ENCODE measurements at places on chromosomes 1 and 21. TPM values are rescaled to one million over a fixed set of nuclear protein-coding genes. Genes with fewer than 3 reads are reported as not detected.
A peak's percentile ranks its signal among the peaks of the same experiment; 100 is the strongest.

GRCh38 chr1:102219463-102219862 lies 222.7 kb upstream of the OLFM3 start:
- no peak overlapping the region for H3K27ac ChIP-seq
- H3K4me3 ChIP-seq = no peak overlapping the region
- H3K4me1 ChIP-seq = no peaks in the 10 kb centered on the region
- no peaks in the 10 kb centered on the region for H3K36me3 ChIP-seq
- no peaks in the 10 kb centered on the region for H3K27me3 ChIP-seq

DNA sequence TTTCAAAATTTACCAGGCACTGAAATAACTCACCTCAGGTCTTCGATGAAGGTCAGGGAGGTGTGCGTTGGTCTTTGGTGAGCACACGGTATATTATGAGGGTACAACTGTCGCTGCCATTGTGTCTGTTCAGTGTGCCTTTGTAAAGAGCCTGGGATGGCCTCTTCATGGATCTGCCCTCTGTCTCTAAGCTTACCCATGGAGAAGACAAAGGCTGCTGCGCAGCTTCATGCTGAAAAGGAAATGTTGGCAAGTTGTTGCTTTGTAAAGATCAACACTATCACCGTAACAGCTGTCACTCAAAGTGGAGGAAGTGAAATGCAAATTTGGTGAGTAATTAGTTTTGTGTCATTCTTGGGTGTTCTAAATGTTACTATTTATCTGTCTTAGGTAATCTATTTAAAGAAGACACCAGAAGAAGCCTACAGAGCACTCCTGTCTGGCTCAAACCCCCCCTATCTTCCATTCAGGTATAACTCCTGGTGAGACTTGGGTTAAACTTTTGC lies 71.6 kb downstream of the CDC14A start:
- no peaks in the 10 kb centered on the region for H3K4me1 ChIP-seq
- no peak overlapping the region for H3K4me3 ChIP-seq
- DNase-seq = no peak
- H3K27ac ChIP-seq = no peak overlapping the region
- no peaks in the 10 kb centered on the region for H3K36me3 ChIP-seq
- H3K27me3 ChIP-seq = no peaks in the 10 kb centered on the region

GRCh38 chr1:101365878-101366277 lies 129.1 kb downstream of the S1PR1 start:
- H3K36me3 ChIP-seq = no peaks in the 10 kb centered on the region
- no peak for DNase-seq
- no peaks in the 10 kb centered on the region for H3K27me3 ChIP-seq
- H3K27ac ChIP-seq = no peak overlapping the region

- DNase-seq = no peak
- no peaks in the 10 kb centered on the region for H3K36me3 ChIP-seq
- no peaks in the 10 kb centered on the region for H3K27me3 ChIP-seq
- H3K27ac ChIP-seq = no peak overlapping the region
These were observed 121.5 kb downstream of the LMO4 start for GRCh38 chr1:87450136-87450535.

DNA sequence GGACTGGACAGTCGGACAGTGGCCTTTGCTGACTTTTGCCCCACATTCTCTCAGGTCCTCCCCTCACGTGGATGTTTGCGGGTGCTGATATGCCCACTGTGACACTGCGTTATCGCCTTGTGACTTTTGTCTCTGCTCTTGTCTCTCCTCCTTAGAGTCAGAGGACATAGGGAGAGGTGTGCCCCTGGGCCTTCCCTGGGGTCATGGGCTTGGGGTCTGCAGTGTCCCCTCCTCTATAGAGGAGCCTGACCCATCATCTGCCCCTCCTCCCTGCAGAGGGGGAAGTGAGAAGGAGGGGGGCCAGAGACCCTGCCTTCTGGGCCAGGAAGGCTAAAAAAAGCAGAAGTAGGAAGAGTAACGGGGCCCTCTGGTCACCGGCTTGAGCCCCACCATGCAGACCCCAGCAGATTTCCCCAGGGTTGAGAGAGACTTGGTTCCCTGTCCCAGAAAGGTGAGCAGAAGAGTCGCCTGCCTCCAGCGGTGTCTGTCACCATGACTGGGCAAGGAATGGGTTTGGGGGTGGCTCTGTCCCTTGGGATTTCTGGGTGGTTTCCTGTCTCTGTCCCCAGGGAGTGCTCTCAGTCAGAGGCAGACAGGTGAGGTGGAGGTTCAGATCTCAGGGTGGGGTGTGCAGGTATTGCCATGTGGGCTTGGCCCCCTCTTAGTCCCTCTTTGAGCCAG lies 13.3 kb downstream of the RPS6KA1 start:
- no peak overlapping the region for H3K27ac ChIP-seq
- H3K27me3 ChIP-seq = no peaks in the 10 kb centered on the region
- no peak for DNase-seq
- no peaks in the 10 kb centered on the region for H3K4me1 ChIP-seq

DNA sequence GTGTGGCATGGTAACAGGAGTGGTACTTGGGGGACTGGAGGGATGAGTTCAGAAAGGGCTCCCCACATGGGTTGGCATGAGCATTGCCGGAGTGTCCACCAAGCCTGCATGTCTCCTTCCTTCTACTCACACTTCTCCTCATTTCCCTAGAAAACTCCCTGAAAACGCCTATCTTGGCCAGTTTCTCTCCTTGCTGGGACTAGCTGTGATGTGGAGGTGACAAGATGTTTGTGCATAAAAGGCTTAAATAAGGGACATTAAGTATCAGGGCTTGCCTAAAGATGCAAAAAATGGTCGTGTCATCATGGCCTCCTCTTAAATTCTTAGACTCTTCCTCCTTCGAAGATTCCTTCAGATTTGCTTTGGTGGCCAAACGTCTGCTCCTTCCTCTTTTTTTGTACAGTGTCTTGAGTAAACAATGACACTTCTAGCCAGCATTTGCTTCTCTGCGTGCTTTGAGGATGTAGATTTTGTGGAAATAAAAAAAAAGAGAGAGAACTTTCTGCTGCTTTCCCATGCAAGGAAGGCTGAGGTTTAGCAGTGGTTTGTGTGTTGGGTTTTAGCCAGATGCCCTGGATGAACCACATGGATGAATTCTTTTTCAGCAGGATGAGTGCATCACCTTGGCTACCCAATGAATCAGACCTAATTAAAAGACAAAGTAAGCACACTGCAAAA lies 239.1 kb upstream of the IRF2BP2 start:
- H3K27ac ChIP-seq = no peak overlapping the region
- no peaks in the 10 kb centered on the region for H3K4me1 ChIP-seq
- no peaks in the 10 kb centered on the region for H3K27me3 ChIP-seq

DNA sequence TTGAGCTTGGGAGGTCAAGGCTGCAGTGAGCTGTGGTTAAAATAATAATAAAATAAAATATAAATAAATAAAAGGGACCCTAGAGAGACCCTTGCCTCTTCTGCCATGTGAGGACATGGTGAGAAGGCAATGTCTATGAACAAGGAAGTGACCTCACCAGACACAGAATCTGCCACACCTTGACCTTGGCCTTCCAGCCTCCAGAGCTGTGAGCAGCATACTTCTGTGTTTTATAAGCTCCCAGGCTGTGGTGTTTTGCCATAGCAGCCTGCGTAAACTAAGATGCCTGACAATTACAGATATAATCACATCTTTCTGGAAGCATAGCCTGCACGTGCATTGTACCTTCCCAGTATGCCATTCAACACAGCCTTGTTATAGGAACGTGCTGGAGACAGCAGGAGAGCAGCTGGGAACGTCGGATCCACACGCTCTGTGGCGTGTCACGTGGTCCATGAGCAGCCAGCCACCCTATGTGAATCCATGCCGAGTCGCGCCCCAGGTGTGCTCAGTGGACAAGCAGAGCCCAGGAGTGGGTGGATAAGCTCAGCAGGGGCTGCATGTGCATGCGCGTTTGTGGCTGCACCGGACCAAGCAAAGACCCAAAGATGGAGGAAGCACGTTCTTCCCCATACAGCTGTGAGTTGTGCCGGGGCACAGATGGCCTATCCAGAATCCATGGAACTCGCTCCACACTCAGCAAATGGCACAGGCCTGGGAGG lies 17.8 kb downstream of the WNT9A start:
- H3K36me3 ChIP-seq = no peaks in the 10 kb centered on the region
- no peak for DNase-seq
- H3K27me3 ChIP-seq = no peaks in the 10 kb centered on the region

GRCh38 chr1:68811806-68812205 lies 314.9 kb upstream of the DEPDC1 start:
- H3K36me3 ChIP-seq = no peaks in the 10 kb centered on the region
- no peak for DNase-seq
- peaks cover 8% of the 10 kb centered on the region for H3K27me3 ChIP-seq
- H3K27ac ChIP-seq = no peak overlapping the region
- no peaks in the 10 kb centered on the region for H3K4me1 ChIP-seq
- no peak overlapping the region for H3K4me3 ChIP-seq

DNA sequence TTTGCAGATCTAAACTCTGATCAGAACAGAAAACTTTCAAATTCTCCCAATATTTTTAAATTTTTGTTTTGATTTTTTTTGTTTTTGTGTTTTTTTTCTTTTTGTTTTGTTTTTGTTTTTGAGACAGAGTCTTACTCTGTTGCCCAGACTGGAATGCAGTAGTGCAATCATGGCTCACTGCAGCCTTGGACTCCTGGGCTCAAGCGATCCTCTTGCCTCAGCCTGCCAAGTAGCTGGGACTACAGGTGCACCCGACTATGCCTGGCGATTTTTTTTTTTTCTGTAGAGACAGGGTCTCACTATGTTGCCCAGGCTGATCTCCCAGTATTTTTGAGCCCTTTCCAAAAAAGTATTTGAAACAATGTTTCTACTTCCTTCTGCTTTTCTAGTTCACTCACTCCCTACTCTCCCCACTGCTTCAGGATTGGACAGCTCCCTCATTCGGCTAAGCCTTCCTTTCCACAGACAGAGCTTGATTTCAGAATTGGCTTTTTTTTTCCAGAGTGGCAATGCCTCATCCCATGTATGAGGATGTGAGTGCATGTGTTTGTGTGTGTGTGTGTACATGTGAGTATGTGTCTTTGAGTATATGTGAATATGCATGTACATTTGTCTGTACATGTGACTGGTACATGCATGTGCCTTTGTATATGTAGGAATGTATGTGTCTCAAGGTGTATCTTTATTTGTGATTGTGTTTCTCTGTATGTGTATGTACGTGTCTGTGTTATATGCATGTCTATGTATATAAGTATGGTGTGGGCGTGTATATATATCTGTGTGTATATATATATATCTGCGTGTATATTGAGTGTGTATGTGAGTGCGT lies 11.9 kb downstream of the LHX4 start:
- no peaks in the 10 kb centered on the region for H3K36me3 ChIP-seq
- peaks cover 58% of the 10 kb centered on the region for H3K27me3 ChIP-seq
- H3K4me3 ChIP-seq = no peak overlapping the region
- no peak overlapping the region for H3K27ac ChIP-seq
- peak; percentile 23 for DNase-seq

DNA sequence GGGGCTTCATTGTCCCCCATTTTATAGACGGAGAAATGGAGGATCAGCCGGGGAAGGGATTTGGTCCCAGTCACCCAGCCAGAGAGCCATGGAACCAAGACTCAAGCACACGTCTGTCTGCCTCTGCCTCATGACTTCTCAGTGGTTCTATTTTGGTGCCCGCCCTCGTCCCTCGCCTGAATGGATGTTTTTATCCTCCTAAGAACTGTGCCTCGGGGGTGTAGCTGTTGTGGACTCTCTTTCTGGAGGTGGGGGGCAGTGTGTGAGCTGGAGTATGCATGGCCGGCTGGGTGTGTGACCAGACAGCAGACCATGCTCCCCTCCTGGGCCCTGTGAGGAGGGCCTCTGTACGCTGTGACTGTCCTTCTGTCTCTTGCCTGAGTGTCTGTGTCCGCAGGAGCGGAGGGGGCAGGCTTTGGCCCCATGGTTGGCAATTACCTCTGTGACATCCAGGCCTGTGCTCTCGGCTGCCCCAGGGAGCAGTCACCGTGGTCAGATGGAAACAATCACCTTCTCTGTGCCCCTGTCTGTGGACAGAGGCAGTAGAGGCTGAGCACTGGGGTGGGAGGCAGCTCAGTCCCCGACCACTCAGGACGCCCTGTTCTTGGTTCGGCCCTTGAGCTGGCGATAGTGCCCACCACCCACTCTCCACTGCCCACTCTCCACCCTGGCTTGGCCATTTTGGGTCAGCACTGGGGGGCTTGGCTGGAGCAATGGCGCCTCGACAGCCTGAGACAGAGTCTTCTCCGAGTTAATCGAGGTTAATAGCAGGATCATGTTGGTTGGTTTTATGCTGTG lies 20.4 kb downstream of the WNT4 start:
- no peaks in the 10 kb centered on the region for H3K27me3 ChIP-seq
- no peak overlapping the region for H3K4me3 ChIP-seq
- H3K4me1 ChIP-seq = no peaks in the 10 kb centered on the region
- no peak overlapping the region for H3K27ac ChIP-seq

GRCh38 chr1:32352831-32353383 lies 9.4 kb downstream of the FAM229A start:
- H3K27me3 ChIP-seq = no peaks in the 10 kb centered on the region
- no peak for DNase-seq
- H3K27ac ChIP-seq = no peak overlapping the region

SLC16A1 gene
- 101 TPM for total RNA-seq

DNA sequence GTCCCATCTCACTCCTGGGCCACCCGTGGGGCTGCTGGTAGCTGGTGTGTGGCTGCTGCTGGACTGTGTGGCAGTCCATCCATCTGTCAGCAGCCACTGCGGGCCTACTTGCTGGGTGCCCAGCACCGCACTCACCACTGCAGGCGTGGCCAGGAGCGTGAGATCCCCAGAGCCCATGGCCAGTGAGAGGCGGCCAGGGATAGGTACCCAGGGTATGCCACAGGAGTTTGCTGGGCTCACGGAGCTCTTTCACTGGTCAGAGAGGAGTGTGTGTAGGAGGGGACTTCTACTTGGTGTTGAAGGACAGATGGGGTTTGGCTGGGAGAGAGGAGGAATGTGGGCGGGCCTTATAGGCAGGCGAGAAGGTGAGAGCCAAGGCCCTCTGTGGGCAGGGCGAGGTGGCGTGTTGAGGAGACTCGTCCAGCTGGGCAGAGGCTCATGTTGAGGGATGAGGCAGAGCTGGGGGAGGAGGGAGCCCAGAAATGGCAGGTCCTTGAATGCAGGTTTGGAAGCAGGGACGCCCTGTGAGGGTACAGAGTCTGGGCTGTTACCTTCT lies 15.0 kb downstream of the QSOX1 start:
- no peaks in the 10 kb centered on the region for H3K27me3 ChIP-seq
- no peak overlapping the region for H3K4me3 ChIP-seq
- H3K27ac ChIP-seq = no peak overlapping the region
- H3K4me1 ChIP-seq = peaks cover 21% of the 10 kb centered on the region
- no peak for DNase-seq

DNA sequence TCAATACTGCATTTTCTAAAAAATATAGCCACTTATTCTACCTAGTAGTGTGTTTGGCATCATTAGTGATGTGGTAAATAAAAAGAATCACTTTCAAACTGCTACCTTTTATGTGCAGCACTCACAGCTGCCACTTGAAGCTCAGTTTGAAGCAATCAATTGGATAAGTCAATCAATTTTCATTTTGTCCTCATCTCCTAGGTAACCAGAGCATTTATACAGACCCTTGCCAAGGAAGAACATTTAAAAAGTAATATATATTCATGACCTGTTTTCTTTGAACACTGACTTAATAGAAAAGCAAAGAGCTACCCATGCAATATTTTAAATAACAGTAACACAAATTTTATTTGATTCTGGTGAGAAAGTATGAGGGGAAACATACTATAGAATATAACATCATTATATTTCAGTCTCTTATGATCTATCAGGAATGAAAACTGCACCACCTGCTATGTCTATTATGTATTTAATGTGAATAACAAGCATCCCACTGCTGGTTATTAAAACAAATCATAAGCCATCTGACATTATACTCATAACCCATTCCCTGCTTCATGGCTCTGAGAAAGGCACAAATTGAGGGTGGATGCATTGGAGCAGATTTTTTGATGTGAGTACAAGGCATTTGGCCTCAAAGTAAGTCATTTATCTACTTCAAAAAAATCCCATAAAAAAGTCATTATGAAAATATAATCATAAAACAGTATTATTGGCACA lies 168.4 kb upstream of the C21orf91 start:
- no peaks in the 10 kb centered on the region for H3K27me3 ChIP-seq
- no peaks in the 10 kb centered on the region for H3K4me1 ChIP-seq
- H3K36me3 ChIP-seq = no peaks in the 10 kb centered on the region
- no peak for DNase-seq
- no peak overlapping the region for H3K27ac ChIP-seq
- no peak overlapping the region for H3K4me3 ChIP-seq
